ELR (cell line): ENCODE measurements at places on chromosomes 1 and 21.

DNA sequence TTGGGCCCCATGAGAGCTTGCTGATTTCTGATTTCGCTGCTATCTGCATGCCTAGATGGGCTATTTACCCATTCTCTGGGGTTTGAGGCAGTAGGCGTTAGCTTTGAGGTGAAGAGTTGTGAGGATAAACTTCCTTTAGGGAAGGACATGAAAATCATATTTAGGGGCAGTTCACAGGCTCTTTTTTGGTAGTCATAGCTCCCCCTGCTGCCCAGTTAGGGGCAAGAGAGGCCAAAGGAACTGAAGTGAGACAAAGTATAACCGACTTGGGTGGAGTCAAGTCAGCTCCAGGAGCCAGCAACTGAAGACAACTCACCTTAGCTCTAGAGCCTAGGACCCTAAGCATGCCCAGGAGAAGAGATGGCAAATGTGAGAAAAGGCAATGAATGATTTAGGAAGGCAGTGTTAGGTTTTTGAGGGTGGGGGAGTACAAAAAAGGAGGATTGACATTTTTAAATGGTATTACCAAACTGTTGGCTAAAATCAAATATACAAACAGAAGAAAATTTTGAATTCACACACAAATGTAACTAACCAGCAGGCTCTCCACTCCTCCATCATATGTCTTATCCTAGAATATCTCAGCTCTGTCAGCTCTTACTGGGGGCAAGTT is 625.2 kb downstream of the LMO4 start:
- DNase-seq = peak; percentile 71

GRCh38 chr1:169491845-169492281 is 6.1 kb upstream of the SLC19A2 start:
- no peak for DNase-seq

- DNase-seq = no peak
These were observed 250.9 kb upstream of the DAB1 start for GRCh38 chr1:57674801-57675200.

DNA sequence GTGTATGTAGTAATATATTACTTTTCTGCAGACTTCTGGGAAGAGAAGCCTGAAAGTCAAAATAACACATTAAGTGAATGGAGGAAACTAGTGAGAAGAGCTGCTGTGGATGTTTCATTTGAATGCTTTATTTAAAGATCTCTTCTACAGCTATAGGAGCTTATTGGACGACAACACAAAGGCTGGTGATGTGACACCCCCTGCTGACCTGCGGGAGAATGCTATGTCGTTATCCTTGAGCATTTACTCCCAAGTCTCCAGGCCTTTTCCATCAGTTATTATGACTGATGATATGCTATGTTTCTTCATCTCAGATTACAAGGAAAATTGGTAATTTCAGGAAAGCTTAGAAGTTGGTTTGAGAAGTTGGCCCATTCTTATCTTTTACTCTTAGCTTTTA is 22.3 kb upstream of the PLA2G4A start:
- DNase-seq = peak; percentile 55

GRCh38 chr1:20158358-20159070 is 19.4 kb downstream of the PLA2G2F start:
- no peak for DNase-seq
